Left ventricle myocardium inferior (tissue), 1 donor: ENCODE measurements at places on chromosomes 7 and 10. TPM values are rescaled to one million over a fixed set of nuclear protein-coding genes. Genes with fewer than 3 reads are reported as not detected.

OR2A14 gene
- total RNA-seq, result not detected

GRCh38 chr10:72265508-72265907 is 8.2 kb upstream of the DDIT4 start:
- DNase-seq, result no peak

DNA sequence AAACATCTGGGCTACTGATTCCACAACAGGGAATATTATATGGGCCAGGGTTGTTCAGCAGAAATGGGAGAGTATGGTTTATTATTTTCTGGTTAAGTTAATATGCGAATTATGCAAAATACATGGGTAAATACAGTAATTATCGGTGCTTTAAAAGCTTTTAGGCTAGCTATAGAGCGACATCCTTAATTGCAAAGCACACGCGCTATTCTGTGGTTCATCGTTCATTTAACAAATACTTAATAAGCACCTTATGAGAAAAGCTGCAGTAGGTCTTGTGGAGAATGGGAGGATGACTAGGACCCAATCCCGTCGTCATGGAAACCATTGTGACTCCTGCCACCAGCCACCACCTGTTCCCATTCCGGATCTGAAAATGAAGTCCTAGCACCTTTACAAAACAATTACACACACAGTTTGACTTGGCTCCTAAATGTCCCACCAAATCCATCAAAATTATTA is 623 bp upstream of the CEP41 start:
- no peak for DNase-seq

DNA sequence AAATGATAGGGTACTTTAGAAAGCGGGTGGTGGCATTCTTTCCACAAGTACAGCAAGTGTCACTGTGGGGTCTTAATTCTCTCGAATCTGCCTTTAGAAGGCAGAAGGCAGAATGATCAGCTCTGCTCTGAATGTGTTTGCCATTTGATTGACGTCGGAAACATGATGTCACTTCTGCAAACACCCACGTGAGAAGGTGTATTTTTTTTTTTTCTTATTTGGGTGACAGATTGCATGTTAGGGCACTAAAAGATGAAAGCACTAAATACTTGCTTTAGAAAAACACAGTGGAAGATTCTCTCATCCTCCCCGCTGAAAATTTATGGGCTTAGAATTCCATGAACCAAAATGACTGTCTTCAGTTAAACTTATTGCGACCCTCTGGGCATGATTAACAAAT is 150.2 kb downstream of the TCF7L2 start:
- no peak for DNase-seq

DNA sequence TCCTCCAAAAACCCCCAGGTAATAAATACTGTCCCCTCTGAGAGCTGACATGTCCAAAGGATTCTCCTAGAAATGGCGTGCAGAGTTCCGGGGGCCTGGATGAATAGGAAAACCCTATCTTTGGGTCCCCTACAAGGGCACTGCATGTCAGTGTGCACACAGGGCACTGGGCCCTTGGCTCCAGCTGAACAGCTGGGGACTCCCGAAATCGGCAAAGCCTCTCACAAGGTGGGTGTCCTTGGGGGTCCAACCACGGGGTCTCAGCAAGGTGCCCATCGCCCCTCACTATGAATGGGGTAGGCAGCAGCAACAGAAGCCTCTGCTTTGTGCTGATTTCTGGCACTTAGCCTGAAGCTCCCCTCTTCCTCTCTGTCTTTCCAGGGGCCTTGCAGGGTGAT is 46.1 kb downstream of the SLIT1 start:
- DNase-seq, result no peak

DNA sequence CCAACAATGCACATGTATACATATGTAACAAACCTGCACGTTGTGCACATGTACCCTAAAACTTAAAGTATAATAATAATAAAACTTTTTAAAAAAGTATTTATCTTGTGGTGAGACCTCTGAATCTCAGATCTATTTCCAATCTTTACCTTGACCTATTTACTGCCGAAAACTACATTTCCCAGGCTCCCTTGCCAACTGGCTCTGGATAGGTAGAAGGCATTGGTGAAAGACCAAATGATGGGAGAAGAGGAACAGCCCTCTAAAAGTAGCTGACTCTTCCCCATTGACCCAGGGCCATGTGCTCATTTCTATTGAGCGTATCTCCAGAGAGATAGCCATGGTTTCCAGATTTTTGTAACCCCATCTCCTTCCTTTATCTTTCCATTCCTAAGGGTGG is 247.4 kb downstream of the GPAM start:
- no peak for DNase-seq
